ENCODE measurements at places on chromosomes 11 and 22. TPM values are rescaled to one million over a fixed set of nuclear protein-coding genes. Genes with fewer than 3 reads are reported as not detected.

- DNase-seq: no peak
These were observed 1025.2 kb downstream of the TBC1D22A start for GRCh38 chr22:47787501-47788227.

- DNase-seq: no peak
These were observed 123.8 kb downstream of the RAB38 start for GRCh38 chr11:88051396-88051795.

DNA sequence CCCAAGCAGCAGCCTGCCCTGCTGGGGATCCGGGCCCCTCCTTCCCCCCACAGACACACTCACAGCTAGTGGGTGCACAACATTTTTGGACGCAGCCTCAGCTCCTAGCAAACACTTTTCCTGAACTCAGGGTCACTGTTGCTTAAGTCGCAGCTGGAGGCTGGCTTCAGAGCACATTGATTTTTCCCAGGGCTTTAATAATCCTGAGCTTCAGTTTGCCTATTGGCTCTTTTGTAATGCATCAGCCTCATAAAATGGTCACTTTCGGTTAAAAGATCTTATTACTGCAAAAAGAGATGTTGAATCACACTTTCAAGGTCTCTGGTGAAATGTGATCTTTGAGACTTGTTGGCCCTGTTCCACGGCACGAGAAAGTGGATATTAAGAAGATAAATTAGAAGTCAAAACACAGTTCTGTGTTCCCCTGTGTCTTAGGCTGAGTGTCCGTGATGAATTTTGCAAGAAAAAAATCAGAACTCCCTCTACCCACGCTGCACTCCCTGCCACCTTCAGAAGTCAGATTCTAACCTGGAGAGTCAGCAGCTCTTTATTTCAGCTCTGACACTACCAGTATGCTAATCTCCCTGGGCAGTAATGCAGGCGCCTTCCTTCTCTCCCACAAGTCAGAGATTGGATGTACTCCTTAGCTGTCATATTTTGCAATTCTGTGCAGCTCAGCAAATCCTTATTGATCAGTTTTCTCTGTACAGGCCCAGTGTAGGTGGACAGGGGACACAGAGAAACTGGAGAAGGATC is 158.2 kb upstream of the E2F8 start:
- no peak for DNase-seq

- no peak for DNase-seq
These were observed 1275.2 kb downstream of the TBC1D22A start for GRCh38 chr22:48037618-48038017.

- DNase-seq: no peak
These were observed 24.2 kb downstream of the MRTFA start for GRCh38 chr22:40612291-40612751.

DNA sequence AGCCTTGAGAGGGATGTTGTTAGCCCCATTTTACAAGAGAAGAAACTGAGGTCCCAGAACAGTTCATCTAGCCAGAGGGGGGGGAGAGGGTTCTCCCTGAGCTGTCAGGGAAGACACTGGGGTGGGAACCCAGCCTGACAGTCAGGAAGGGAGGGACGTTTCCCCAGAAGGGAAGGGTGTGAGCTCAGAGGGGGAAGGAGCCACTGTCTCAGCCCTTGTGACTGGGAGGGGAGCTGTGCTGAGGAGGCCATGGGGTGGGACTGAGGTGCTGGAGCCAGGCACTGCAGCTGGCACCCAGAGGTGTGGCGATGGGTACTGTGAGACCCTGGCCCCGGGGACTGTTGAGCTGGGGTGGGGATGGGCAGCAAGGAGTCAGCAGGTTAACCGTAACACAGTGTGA is 35.7 kb downstream of the DAGLA start:
- no peak for DNase-seq

DNA sequence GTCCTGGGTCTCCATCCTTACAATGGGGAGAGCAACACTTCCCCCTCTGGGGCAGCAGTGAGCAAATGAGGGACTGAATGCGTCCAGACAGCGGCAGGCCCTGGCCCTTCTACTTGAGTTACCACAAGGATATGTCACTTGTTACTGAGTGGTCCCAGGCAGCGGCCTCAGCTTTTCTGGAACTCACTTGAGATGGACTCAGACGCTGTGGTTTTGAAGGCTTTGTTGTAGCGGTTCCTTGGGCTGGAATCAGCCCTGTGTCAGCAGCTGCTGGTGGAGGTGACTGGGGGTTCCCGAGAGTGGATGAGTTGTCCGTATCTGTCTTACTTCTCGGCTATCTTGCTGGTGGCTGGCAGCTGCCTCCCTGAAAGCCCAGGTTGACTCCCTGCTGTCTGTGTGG is 77.0 kb downstream of the MICAL2 start:
- DNase-seq: no peak

DNA sequence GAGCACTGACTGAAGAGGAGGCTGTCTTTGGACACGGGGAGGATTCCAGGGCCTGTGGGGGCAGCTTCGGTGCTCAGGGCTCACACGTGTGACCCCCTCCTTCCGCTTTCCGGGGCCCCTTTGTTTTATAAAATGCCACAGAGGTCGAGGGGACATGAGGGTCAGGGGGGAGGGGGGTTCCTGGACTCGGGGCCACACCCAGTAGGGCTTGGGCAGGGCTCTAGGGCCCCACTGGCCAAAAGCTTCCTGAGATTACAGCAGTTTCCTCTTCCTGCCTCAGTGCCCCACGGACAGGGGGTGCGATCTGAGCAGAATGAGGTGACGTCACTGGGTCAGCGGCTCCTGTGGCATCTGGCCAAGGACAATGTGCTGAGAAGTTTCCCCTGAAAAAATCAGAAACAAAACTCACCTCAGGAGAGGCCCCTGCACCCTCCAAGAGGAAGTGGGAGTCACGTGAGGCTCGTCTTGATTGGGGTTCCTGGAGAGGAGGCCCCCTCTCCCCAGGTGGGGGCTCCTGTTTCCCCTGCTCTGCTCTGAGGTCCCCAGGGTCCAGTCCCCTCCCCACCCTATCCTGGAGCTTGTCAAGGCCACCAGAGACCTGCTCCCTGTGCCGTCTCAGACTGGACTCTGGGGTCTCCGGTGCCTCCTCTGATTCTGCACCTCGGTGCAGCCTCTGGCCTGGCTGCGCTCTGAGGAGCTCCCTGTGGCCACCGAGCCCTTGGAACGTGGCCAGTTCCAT is 6.4 kb upstream of the IFITM3 start:
- DNase-seq: peak; percentile 74

- no peak for DNase-seq
These were observed 15.2 kb downstream of the PRPF19 start for GRCh38 chr11:60891103-60891741.

GRCh38 chr11:65774525-65775306 is 6.1 kb downstream of the AP5B1 start:
- no peak for DNase-seq

GRCh38 chr11:58152781-58153180 is 27.5 kb upstream of the OR9I1 start:
- no peak for DNase-seq

DNA sequence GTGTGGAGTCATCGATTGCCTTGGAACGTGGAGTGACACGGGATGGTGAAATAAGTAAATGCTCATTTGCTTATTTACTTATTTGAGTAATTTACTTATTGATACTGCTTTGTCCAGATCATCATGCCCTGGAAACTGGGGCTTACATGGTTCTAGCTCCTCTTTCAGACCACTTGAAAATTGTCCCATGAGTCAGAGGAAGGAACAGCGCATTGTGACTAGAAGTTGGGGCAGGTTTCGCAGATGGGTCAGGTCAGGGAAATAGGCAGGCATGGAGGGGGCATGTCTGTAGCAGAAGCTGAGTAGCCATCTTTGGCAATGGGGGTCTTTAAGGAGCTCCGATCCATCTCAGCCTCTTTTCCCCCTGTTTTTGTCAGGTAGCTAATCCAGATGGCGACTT is 104.2 kb upstream of the SORL1-AS1 start:
- DNase-seq: no peak

DNA sequence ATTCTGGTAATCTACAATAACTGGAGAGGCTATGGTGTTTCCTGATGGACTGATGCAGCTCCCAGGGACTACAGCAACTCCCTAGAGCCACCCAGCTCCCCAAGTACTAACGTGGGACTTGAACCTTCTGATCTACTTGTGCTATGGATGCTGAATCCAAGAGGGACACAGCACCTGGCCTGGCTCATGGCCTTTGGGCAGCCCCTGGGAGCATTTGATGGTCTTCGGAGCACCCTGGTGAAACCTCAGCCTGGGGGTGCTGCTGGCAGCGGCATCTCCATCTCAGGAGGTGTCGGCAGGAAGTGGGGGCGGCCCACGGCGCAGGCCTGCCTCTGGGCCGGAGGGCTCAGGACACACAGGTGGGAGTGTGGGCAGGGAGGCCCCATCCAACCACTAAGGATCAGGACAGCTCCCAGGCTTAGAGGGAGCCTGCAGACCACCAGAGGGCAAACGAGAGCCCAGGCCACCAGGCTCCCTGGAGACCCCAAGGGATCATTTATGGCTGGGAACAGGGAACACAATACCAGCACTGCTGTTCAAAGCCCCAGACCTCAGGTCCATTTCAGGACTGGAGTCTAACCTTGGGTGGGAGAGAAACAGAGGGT is 8.7 kb downstream of the EHD1 start:
- DNase-seq: no peak

GRCh38 chr22:37126383-37126782 is 16.9 kb upstream of the TMPRSS6 start:
- no peak for DNase-seq

- DNase-seq: no peak
These were observed 11.3 kb downstream of the CHRNA10 start for GRCh38 chr11:3659595-3660515.

GRCh38 chr11:75919525-75919924 is 104.5 kb downstream of the UVRAG start:
- no peak for DNase-seq

GRCh38 chr11:6099577-6099976 is 7.9 kb upstream of the OR56B4 start:
- DNase-seq: no peak

DNA sequence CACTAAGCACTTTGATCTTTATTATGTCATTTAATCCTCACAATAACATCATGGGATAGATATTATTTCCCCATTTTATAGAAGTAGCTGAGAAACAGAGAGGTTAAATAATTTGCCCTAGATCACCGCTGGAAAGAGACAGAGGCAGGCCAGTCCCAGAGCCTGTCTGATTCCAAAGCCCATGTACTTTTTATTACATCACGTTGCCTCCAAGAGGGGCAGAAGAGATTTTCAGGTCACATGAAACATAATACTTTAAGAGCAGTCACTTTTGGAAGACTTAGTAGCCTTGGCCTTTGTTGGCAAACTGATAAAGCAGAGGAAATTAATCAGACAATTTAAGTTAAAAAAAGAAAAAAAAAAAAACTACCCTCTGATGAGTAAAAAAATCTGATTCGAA is 200.2 kb upstream of the ARHGAP20 start:
- DNase-seq: no peak

DNA sequence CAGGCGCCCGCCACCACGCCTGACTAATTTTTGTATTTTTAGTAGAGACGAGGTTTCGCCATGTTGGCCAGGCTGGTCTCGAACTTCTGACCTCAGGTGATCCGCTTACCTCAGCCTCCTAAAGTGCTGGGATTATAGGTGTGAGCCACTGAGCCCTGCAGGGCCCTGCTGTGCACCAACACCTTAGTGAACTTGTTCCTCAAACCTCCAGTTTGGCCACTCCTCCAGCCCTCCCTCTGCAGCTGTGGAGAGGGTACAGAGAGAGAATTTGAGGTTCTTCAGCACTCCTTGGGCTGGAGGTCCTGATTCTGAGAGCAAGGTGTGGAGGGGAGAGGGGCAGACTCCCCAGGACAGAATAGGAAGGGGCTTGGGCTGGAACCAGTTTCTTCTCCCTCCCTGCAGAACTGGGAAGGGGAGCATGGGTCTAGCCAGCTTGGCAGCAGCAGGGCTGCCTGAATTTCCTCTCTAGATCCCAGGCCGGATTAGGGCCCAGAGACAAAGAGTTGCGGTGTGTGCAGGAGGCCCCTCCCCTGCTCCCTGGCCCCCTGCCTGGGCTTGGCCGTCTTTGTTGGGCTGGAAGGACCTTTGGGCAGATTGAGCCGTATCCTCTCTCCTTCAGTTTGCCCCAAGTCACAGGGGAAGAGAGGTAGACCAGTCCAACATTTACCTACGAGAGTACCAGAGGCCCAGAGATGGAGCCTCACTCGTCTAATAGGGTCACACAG is 2.3 kb upstream of the PEX16 start:
- DNase-seq: no peak

DNA sequence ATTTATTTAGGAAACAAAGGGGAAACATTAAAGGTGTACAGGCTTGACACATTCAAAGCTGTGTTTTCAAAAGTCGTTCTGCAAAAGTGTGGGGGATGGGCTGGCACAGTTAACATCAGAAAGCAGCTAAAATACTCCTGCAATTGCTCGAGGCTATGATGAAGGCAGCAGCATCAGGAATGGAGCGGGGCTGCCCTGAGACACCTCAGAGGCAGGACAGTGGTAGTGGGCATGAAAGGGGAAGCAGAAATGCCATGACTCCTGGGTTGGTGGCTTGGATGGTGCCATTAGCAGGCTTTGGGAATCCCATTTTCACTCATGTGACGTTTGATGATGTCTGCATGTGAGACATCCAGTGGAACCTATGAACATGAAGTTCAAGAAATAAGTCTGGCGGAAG is 646 bp downstream of the NCAPD3 start:
- DNase-seq: no peak

DNA sequence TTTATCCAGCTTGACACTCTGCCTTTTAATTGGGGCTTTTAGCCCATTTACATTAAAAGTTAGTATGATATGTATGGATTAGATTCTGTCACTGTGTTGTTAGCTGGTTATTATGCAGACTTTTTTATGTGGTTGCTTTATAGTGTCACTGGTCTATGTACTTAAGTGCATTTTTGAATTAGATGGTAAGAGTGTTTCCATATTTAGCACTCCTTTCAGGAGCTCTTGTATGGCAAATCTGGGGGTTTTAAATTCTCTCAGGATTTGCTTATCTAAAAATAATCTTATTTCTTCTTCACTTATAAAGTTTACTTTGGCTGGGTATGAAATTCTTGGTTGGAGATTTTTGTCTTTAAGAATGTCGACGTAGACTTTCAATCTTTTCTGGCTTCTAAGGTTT is 4.0 kb downstream of the OR52E6 start:
- DNase-seq: no peak

DNA sequence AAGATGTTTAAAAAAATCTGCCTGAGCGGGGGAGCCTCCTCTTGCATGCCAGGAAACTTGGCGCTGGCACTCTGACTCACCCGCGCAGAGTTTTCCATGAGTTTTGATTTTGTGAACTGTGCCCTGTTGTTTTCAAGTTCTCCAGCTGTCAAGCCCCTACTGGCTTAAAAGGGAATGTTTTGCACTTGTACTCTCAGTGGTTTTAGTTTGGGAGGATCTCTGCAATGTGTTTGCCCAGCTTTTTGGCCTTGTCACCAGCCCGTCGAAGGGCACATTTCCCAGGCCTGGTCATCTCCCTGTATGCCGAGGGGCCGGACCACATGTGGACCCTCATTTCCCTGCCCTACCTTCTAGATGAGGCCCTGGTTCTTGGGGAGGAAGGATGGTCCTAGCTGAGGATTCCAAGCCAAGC is 12.2 kb downstream of the MRGPRF start:
- DNase-seq: no peak

Gene MS4A3
- total RNA-seq: 0.44 TPM

Gene FXYD6
- not detected for total RNA-seq

Gene KRTAP5-10
- total RNA-seq: not detected

Gene HYLS1
- 7.4 TPM for total RNA-seq

Gene SSTR3
- total RNA-seq: 5.3 TPM

Gene CCDC88B
- 133 TPM for total RNA-seq

Gene LGALS12
- not detected for total RNA-seq

Gene CASP12
- not detected for total RNA-seq

Gene ACRV1
- not detected for total RNA-seq

Gene CDCA5
- total RNA-seq: 1.7 TPM

Gene IFT27
- total RNA-seq: 19.2 TPM

Gene TCN2
- total RNA-seq: 0.58 TPM
